Activated CD8-positive, alpha-beta T cell treated with anti-CD3 and anti-CD28 coated beads, Interleukin-2, amount 10 ng/mL, durations not matched to agents 7 days and 5 days (primary cell): ENCODE measurements at places on chromosomes 2 and 18.

- no peak for DNase-seq
These were observed 246.2 kb upstream of the ID2 start for GRCh38 chr2:8435608-8436007.

DNA sequence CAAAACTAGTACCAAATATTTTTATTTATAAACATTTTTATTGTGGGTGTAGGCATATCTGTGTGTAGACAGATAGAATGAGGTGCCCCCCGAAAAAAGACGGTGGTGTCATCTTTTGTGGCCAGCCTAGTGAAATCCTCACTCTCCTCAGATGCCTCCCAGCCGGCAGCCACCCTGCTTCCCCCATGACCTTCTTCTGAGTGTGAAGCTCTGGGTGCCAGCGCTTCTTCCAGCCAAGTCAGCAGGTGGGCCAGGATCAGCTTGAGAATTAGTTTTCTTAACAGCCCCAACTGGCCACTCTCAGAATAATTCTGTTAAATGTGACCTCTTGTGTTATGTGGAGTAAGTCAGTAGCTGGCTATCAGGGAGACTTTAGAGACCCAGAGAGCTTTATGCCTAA is 229.6 kb upstream of the FOSL2 start:
- DNase-seq: no peak

- DNase-seq: no peak
These were observed 26.2 kb upstream of the SNORC start for GRCh38 chr2:232843834-232844233.

GRCh38 chr2:88659538-88659915 is 31.9 kb upstream of the RPIA start:
- no peak for DNase-seq

DNA sequence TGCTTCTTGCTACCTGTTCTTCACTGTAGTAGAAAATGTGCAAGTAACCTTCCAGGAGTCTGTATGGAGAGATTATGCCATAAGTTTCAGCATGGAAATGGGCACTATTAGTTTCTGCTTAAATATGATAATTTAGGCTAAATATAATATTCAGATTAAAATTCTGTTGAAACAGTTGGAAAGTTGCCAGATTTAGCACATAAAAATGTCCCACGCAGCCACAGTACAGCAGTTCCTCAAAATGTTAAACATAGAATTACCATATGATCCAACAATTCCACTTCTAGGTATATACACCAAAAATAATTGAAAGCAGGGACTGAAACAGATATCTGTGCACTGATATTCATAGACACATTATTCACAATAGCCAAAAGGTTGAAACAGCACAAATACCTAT is 121.2 kb downstream of the NRP2 start:
- no peak for DNase-seq
